ENCODE measurements at places on chromosomes 5 and 9.

DNA sequence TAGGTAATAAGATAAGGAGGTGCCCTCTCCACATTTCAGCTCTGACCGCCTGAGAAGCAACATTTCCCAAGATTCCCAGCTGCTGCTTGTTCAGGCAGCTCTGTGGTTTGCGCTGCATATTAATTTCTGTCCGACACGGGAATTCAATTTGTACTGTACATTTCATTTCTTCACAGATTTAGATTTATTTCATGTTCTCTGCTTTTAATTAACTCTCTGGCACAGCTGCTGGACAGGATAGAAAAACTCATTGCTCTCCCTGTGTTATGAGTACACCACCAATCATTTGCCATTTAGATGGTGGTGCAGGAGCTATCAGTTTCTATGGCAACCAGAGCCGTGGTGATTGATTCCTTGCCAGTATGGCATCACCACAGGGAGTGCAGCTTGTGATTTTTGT, 558.5 kb downstream of the DMRTA1 start:
- no peak for DNase-seq

DNA sequence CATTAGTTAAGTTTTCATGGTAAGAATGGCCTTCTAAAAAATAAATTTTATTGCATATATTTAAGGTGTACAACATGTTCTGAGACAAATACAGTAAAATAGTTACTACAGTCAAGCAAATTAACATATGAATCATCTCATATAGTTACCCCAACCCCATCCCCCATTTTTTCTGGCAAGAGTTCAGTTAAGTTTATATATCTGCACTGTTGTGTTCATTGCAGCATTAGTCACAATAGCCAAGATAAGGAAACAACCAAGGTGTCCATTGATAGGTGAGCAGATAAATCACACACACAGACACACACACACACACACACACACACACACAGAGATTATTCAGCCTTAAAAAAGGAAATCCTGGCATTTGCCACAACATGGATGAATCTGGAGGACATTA, 37.2 kb upstream of the OTULIN start:
- DNase-seq = no peak

DNA sequence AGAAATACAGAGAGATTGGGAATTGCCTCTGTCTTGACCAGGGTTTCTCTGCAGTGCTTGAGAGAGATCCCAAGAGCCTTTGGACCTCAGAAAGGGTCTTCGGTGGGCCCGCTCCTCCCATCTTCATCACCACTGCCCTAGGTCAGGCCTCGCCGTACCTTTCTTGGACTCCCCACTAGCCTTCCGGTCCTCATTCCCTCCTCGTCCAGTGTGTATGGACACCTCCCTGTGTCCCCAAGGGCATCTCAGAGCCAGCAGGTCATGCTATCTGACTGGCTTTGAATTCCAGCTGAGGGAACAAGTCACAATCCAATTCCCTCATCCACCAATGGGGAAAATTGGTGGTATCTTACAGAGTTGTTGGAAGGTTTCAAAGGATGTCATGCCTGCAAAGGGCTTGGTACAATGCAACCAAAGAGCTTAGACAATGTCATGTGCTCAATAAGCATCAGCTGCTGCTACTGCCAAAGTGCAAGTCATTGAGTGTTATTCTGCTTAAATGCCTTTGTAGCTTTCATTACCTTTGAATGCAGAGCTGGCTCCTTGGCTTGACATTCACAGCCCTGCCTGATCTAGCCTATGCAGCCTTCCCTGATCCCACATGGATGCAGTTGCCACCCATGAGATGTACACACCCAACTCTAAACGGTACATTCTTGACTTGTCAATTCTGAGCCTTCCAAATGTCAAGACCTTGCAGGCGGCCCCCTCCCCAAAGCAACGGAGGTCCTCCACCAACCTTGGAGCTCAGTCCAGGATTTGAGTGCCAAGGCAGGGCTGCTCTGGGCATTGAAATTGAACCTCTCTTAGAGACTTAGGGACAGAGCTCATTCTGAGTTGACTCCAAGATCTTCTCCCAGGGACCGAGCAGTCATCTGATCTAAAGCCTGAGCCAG, 58.0 kb downstream of the HRH2 start:
- no peak for DNase-seq

DNA sequence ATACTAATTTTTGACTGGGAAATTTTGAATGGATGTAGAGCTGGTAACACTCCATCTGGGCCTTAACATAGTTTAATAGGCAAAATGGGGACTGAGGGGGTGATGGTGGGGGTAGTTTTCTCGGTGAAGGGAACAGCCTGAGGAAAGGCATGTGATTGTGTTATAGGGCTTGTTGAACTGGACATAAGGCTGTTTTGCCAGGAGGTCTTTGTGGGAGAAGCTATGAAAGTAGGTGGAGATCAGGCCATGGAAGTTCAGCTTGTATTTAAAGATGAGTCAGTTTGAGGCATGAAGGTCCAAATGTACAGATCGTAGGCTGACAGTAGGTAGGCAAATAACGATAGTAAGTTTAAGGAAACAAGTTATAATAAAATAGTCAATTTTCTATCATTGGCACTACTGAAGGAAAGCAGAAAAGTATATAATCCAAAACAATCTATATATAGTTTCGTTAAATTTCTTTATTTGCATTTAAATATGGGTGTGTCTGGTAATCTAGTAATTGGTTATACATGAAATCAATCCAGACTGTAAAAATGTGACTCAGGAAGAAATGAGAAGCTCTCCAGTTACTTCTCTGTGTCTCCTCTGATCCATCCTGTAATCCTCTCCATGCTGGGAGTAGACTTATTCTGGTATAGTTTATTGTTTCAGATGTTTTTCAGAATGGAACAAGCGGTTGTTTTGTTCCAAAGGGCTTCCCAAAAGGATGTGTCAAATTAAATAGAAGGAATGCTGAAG, 2.8 kb downstream of the CSNK1G3 start:
- DNase-seq = no peak

GRCh38 chr5:64831996-64832395, 63.3 kb downstream of the CWC27 start:
- DNase-seq = no peak

- no peak for DNase-seq
These were observed 62.9 kb downstream of the ZNF354C start for GRCh38 chr5:179123109-179123426.

GRCh38 chr5:58235299-58235698, 224.6 kb downstream of the PLK2 start:
- DNase-seq = no peak

GRCh38 chr9:68492806-68493205, 47.9 kb downstream of the TMEM252 start:
- DNase-seq = no peak

GRCh38 chr5:34531751-34532360, 124.3 kb upstream of the RAI14 start:
- DNase-seq = no peak

GRCh38 chr5:1111727-1112289, at the start of gene SLC12A7:
Gene SLC12A7, minus strand, starts transcription at chr5:1112063. Its CDS starts 72 bp downstream, at chr5:1111991.
- peak; percentile 51 for DNase-seq

- DNase-seq = no peak
These were observed 81.6 kb downstream of the TLE1 start for GRCh38 chr9:81607593-81608288.

DNA sequence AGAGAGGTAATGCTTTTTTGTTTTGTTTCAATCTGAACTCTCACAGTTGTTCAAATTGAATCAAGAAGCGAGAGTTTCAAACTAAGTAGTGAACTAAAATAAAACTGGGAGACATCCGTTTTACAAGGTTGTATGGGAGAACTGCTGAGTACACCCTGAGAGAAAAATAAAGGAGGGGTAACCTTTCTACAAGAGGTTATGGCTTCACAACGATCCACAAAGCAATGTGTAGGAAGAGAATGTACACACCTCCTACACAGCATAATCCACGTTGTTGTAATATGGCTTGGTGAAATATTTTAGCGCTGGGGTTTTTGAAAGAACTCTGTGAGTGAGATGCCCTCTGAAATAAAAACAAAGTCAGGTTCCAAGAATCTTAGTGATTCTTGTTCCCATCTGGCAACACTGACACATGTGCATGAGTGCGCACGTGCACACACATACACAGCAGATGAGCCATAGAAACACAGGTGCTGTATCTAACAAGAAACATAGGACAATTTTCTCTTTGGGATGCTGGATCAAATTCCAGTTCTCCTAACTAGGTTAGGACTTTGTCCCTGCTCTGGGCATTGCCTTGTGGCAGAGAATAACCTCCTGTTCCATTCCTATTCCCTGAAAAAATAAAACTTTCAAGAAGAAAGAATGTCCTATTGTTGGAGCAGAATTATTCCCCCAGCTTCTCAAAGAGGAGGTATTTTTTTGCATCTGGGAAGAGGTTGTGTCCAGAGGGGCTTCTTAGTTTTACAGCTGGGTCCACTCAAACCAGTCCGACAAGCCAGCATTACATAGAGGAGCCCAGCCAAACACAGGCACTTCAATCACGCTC, 94.5 kb upstream of the EFNA5 start:
- no peak for DNase-seq

GRCh38 chr5:1324301-1324700, 20.6 kb downstream of the CLPTM1L start:
- no peak for DNase-seq

DNA sequence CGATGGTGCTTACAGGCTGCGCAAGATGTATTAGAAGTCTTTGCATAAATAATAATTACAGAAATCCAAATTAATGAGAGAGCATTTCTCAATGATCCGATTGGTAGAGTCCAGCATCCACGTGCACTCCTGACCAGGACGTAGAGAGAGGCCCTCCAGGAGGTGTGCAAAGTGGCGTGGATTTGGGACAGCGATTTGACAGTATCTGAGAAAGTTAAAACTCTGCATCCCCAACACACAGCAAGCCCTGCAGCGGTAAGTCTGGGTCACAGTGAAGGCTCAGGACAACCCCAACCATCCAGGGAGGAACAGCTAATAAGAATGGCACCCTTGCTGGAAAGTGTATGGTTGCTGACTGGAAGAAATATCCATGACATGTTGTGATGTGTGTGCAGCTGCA, 180.2 kb downstream of the AUH start:
- DNase-seq = no peak

GRCh38 chr5:40089269-40089668, 590.4 kb upstream of the PTGER4 start:
- no peak for DNase-seq

DNA sequence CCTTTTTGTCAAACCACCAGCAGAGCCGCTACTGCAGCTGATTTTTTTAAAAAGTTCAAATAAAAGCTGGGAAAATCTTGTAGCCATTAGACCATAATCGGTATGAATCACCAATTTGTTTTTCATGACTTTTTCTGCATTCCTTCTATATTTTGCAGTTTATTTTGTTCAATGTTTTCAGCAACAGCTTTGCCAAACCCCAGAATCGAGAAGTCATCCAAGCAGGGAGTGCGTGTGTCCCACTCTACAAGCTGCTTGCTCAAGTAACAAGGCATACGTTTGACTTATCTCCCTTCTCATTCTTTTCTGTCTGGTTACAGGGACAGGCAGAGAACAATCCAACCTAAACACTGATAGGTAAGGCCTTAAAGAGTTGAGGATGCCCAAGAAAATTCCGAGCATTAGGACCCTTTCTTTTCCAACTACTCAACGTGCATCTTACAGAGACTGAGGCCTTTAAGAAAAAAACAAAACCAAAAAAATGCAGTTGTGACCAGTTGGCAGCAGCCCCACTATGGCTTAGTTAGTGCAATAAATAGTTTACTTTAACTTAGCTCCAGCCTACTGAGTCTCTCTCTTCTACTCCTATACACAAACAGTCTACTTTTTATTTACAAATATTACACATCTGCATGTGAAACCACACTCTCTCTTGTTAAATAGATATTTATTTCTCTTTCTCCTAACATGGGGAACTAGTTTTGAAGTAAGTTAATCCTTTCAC, 134.7 kb upstream of the SLIT3 start:
- DNase-seq = no peak

GRCh38 chr5:36644727-36645126, 38.3 kb downstream of the SLC1A3 start:
- DNase-seq = no peak

- no peak for DNase-seq
These were observed 15.8 kb upstream of the HMHB1 start for GRCh38 chr5:143796125-143796524.

DNA sequence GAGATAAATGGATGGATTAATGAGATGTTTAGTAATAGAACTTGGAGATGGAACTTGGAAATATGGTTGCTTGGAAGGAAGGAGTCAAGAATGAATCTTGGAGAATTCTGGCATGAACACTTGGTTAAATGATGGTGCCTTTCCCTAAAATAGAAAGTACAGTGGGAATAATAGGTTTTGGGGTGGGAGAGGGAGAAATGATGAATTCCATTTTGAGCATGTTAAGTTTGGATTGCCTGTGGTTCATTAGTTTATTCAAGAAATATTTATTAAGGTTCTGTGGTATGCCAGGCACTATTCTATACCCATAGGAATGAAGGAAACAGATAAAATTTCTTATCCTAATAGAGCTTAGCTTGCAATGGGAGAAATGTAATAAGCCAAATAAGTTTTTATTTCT, 58.4 kb downstream of the PBX3 start:
- no peak for DNase-seq

- DNase-seq = no peak
These were observed 25.9 kb downstream of the NKD2 start for GRCh38 chr5:1034421-1034905.

GRCh38 chr5:135092476-135092875, 58.4 kb upstream of the PITX1 start:
- no peak for DNase-seq

- no peak for DNase-seq
These were observed 158.1 kb downstream of the C9orf152 start for GRCh38 chr9:110049699-110050450.

DNA sequence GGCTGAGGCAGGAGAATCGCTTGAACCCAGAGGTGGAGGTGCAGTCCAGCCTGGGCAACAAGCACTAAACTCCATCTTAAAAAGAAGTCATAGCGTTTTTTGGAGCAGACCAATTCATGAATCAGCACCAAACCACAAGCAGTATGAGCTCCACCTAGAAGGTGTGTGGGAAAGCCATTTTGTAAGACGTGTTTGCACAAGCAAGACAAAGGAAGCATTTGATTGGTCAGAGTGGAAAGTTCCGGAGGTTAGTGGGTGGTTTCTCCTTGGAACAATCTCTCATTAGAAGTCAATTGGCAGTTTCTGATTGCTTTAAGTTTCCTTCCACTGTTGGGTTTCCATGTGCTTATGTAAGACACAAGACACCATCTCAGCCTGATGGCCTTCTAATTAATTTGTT, 5.0 kb downstream of the SRD5A1 start:
- no peak for DNase-seq
